ENCODE measurements at places on chromosomes 7 and 10.

GRCh38 chr7:2583798-2584580 is 25.2 kb downstream of the IQCE start:
- H3K27me3 ChIP-seq = no peaks in the 10 kb centered on the region
- DNase-seq = no peak
- H3K4me1 ChIP-seq = no peaks in the 10 kb centered on the region
- H3K4me3 ChIP-seq = no peak overlapping the region
- peaks cover 21% of the 10 kb centered on the region for H3K36me3 ChIP-seq

- H3K27me3 ChIP-seq = no peaks in the 10 kb centered on the region
- H3K4me1 ChIP-seq = peaks cover 38% of the 10 kb centered on the region
- H3K4me3 ChIP-seq = peak within 1 kb of the TSS; percentile 94
- peak; percentile 91 for DNase-seq
These were observed at the start of gene ARMH3 for GRCh38 chr10:102055647-102056419. ARMH3 (minus strand) TSS chr10:102056173; CDS start chr10:102040114, 16,059 bp downstream.

DNA sequence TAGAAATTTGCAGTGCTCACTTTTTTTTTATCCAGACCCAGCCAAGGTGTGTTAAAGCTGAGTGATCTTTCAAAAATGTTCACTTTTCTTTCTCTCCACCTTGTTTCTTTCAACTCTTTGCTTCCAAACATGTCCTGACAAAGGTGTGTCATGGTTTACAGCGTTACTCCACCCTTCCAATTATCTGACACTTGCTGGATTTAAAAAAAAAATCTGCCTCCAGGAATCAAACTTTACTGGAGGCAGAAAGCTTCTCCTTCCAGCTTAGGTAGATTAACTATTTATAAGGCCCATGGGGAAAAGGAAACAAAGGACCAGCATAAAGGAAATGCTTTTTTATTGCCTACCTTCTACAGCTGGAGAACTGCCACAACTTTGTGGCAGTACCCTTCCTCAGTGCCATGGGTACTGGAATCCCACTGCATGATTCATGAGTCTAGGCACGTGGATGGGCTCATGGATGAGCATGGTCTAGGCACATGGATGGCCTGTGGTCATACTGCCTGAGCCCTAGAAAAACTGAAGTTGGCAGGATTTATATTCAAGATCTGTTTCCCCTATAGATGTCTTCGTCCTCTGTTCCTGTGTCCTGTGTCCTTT is at the start of gene COL17A1:
COL17A1 (minus strand) TSS at position 80 of the 600 bp plus-strand sequence. CDS start 5,207 bp downstream, outside the sequence.
- no peaks in the 10 kb centered on the region for H3K4me1 ChIP-seq
- no peaks in the 10 kb centered on the region for H3K27me3 ChIP-seq
- no peaks in the 10 kb centered on the region for H3K36me3 ChIP-seq
- no peak within 1 kb of the TSS for H3K4me3 ChIP-seq

DNA sequence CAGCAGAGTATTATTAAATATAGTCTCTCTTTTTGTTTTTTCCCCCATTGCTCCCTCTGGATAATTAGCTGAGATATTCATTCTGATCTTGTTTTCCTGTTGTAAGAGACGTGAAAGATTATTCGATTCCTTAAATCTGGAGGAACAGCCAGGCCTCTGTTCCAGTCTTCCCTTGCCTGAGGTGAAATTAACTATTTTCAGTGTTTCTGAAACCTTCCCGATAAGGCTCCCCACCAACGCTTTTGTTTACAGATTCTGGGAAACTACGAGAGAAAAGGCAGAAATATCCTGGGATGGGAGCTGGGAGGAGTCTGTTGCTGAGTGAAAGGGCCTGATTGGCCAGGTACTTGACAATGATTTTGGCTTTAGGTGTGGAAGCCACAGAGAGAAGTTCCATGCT is 63.6 kb upstream of the AGR3 start:
- H3K27ac ChIP-seq = no peak overlapping the region
- DNase-seq = no peak
- H3K27me3 ChIP-seq = no peaks in the 10 kb centered on the region

- H3K27me3 ChIP-seq = no peaks in the 10 kb centered on the region
- no peak overlapping the region for H3K27ac ChIP-seq
- no peaks in the 10 kb centered on the region for H3K36me3 ChIP-seq
- H3K4me1 ChIP-seq = no peaks in the 10 kb centered on the region
- H3K4me3 ChIP-seq = no peak overlapping the region
These were observed 51.1 kb upstream of the OPN4 start for GRCh38 chr10:86603256-86603655.

GRCh38 chr10:77252380-77253146 is 385.0 kb downstream of the KCNMA1 start:
- H3K27me3 ChIP-seq = no peaks in the 10 kb centered on the region
- H3K4me3 ChIP-seq = no peak overlapping the region
- no peaks in the 10 kb centered on the region for H3K4me1 ChIP-seq
- H3K27ac ChIP-seq = no peak overlapping the region

DNA sequence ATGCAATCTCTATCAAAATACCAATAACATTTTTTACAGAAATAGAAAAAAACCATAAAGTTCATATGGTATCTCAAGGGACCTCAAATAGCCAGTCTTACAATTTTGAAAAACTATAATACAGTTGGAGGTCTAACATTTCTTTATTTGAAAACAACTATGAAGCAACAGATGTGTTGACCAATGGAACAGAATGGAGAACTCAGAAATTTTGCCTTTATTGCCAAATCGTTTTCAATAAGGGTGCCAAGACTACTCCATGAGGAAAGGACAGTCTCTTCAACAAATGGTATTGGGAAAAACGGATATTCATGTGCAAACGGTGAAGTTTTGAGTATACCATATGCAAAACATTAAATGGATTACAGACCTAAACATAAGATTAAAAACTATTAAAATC is 470.8 kb upstream of the DPP6 start:
- no peak for DNase-seq
- no peaks in the 10 kb centered on the region for H3K36me3 ChIP-seq
- H3K4me3 ChIP-seq = no peak overlapping the region
- H3K27ac ChIP-seq = no peak overlapping the region
